Right lobe of liver (tissue), 6 donors: ENCODE measurements at places on chromosomes 12 and 14. TPM values are rescaled to one million over a fixed set of nuclear protein-coding genes. Genes with fewer than 3 reads are reported as not detected.

The USP44 gene
- not detected for total RNA-seq

DNA sequence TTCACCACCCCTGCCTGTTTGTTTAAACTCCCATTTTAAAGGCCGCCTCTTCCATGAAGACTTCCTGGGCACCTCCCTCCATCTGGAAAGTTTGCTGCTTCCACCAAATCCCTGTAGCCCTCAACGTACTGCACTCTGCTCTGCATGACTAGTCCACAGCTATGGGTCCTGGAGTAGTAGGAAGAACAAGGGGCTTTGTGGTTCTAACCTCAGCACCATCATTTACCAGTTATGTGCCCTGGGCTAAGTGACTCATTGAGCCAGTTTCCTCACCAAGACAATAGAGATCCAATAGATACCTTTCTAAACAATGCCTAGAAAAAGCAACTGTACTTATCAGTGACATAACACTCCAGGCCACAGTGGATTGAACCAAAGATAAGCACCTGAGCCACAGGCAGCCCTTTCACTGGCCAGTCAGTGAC, 8.5 kb upstream of the LTBP2 start:
- no peaks in the 10 kb centered on the region for H3K27me3 ChIP-seq
- H3K36me3 ChIP-seq: no peaks in the 10 kb centered on the region
- no peak overlapping the region for H3K4me3 ChIP-seq
- H3K4me1 ChIP-seq: peaks cover 17% of the 10 kb centered on the region
- no peak overlapping the region for H3K27ac ChIP-seq
- no peak for DNase-seq

GRCh38 chr14:99479906-99480869, at the start of gene SETD3:
Gene SETD3, minus strand, starts transcription at chr14:99480859. Its CDS starts 15,054 bp downstream, at chr14:99465805.
- peak; percentile 71 for DNase-seq
- H3K36me3 ChIP-seq: no peaks in the 10 kb centered on the region
- H3K27ac ChIP-seq: peak within 1 kb of the TSS; percentile 74
- H3K4me1 ChIP-seq: peaks cover 6% of the 10 kb centered on the region
- no peaks in the 10 kb centered on the region for H3K27me3 ChIP-seq

- H3K4me1 ChIP-seq: no peaks in the 10 kb centered on the region
- H3K27ac ChIP-seq: no peak overlapping the region
- DNase-seq: no peak
- H3K4me3 ChIP-seq: no peak overlapping the region
These were observed 100.1 kb downstream of the PAH start for GRCh38 chr12:102816816-102817434.

GRCh38 chr14:101789222-101789621, 27.7 kb downstream of the PPP2R5C start:
- no peak overlapping the region for H3K4me3 ChIP-seq
- no peak for DNase-seq
- no peaks in the 10 kb centered on the region for H3K36me3 ChIP-seq
- H3K27ac ChIP-seq: no peak overlapping the region
- no peaks in the 10 kb centered on the region for H3K4me1 ChIP-seq

GRCh38 chr12:50621399-50622300, 116.9 kb downstream of the DIP2B start:
- H3K4me1 ChIP-seq: peaks cover 35% of the 10 kb centered on the region
- no peak overlapping the region for H3K27ac ChIP-seq
- no peak for DNase-seq
- no peaks in the 10 kb centered on the region for H3K27me3 ChIP-seq
- no peak overlapping the region for H3K4me3 ChIP-seq

DNA sequence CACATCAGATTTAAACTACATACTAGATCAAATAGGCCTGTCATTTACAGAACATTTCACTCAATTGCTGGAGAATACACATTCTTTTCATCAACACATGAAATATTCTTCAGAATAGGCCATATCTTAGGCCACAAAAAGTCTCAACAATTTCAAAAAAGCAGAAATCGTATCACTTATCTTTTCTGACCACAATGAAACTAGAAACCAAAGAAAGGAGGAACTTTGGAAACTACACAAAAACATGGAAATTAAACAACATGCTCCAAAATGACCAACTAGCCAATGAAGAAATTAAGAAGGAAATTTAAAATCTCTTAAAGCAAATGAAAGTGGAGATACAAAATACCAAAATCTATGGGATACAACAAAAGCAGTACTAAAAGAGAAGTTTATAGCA, 35.1 kb downstream of the PARP11 start:
- no peaks in the 10 kb centered on the region for H3K27me3 ChIP-seq
- H3K4me3 ChIP-seq: no peak overlapping the region
- H3K36me3 ChIP-seq: no peaks in the 10 kb centered on the region
- no peak overlapping the region for H3K27ac ChIP-seq

GRCh38 chr12:18057051-18057450, 32.9 kb downstream of the RERGL start:
- no peaks in the 10 kb centered on the region for H3K4me1 ChIP-seq
- no peaks in the 10 kb centered on the region for H3K27me3 ChIP-seq
- no peaks in the 10 kb centered on the region for H3K36me3 ChIP-seq
- no peak overlapping the region for H3K27ac ChIP-seq

DNA sequence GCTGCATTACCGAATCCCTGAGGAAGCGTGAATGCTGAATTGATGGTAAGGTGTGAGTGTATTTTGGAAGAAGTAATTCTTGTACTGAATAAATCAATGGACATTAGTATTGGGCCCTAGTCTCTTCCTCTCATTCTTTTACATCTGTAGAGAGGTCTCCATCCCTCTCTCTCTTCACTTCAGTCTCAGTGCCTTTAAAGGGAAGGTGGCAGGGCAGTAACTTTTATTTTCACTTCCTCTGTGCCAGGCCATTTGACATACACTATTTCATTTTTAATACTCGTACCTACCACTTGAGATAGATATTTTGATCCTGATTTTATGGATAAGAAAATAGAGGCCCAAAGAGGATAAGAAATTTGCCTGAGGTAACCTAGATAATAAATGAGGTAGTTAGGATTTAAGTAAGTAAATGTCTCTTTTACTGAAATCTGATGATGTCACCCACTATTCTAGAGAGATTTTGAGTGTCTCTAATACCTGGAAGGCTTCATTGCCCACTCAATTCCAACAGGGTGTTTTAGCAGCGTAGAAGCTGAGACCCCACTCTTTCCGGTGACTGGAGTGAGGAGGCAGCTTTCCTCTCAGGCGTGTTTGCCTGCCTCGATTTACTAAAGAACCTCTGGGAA, 177.9 kb upstream of the PRICKLE1 start:
- no peak overlapping the region for H3K27ac ChIP-seq
- H3K36me3 ChIP-seq: no peaks in the 10 kb centered on the region
- H3K4me3 ChIP-seq: no peak overlapping the region
- no peak for DNase-seq

The RGS6 gene
- total RNA-seq: not detected

The SRGAP1 gene
- 5.0 TPM for total RNA-seq

The NRXN3 gene
- total RNA-seq: 0.06 TPM

The MTA1 gene
- total RNA-seq: 45.1 TPM

- DNase-seq: no peak
- H3K36me3 ChIP-seq: no peaks in the 10 kb centered on the region
- no peak overlapping the region for H3K27ac ChIP-seq
- H3K4me1 ChIP-seq: no peaks in the 10 kb centered on the region
- no peak overlapping the region for H3K4me3 ChIP-seq
These were observed 206.2 kb downstream of the NAV3 start for GRCh38 chr12:78036874-78037273.

The SSTR1 gene
- total RNA-seq: 4.5 TPM

The LMO3 gene
- not detected for total RNA-seq

DNA sequence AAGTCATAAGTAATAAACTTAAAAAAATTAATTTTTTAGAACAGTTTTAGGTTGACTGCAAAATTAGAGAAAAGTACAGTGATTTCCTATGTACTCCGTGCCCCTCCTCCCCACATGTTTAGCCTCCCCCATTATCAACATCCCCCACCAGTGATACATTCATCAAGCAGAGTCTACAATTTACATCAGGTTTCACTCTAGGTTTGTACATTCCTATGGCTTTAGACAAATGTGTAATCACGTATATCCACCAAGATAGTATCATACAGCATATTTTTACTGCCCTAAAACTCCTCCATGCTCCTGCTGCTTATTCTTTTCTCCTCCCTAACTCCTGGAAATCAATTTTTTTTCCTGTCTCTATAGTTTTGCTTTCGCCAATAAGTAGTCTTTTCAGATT, 438.7 kb downstream of the LRFN5 start:
- DNase-seq: no peak
- H3K36me3 ChIP-seq: no peaks in the 10 kb centered on the region
- no peaks in the 10 kb centered on the region for H3K4me1 ChIP-seq
- no peaks in the 10 kb centered on the region for H3K27me3 ChIP-seq
- H3K4me3 ChIP-seq: no peak overlapping the region

The TAS2R8 gene
- total RNA-seq: not detected

The JAG2 gene
- total RNA-seq: 1.4 TPM

GRCh38 chr12:7833831-7834230, 38.9 kb downstream of the SLC2A14 start:
- H3K27me3 ChIP-seq: no peaks in the 10 kb centered on the region
- no peak overlapping the region for H3K4me3 ChIP-seq
- H3K36me3 ChIP-seq: no peaks in the 10 kb centered on the region
- H3K27ac ChIP-seq: no peak overlapping the region

- peaks cover 4% of the 10 kb centered on the region for H3K4me1 ChIP-seq
- H3K27me3 ChIP-seq: peaks cover 3% of the 10 kb centered on the region
- H3K27ac ChIP-seq: no peak overlapping the region
- no peak overlapping the region for H3K4me3 ChIP-seq
- no peaks in the 10 kb centered on the region for H3K36me3 ChIP-seq
These were observed 4.0 kb downstream of the P2RX2 start for GRCh38 chr12:132622437-132623071.

GRCh38 chr14:59103396-59103795, 85.1 kb upstream of the DAAM1 start:
- DNase-seq: no peak
- H3K36me3 ChIP-seq: no peaks in the 10 kb centered on the region
- H3K4me1 ChIP-seq: no peaks in the 10 kb centered on the region
- no peaks in the 10 kb centered on the region for H3K27me3 ChIP-seq
- no peak overlapping the region for H3K4me3 ChIP-seq

The B4GALNT1 gene
- 1.0 TPM for total RNA-seq

- H3K27ac ChIP-seq: peak overlapping the region; percentile 52
- no peaks in the 10 kb centered on the region for H3K4me1 ChIP-seq
- DNase-seq: peak; percentile 78
- H3K36me3 ChIP-seq: peaks cover 3% of the 10 kb centered on the region
- peak overlapping the region; percentile 4 for H3K4me3 ChIP-seq
These were observed 1.9 kb upstream of the BAZ2A start for GRCh38 chr12:56631790-56632700.

DNA sequence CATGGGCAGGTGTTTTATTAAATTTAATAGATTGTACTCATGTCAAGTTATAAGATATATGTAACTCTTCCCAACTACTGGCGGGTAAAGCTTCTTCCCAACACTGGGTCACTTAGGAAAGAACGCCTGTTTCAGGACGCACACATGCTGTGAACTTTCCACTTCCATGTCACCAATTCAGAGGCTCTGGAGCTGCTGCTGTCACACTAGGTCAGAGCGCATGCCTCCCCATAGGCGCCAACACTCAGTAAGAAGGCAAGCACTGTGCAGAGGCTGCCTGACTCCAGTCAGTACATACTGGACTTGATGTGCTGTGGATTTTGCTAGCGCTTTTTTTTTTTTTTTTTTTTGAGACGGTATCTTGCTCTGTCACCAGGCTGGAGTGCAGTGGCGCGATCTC, 17.2 kb downstream of the SLC15A4 start:
- no peak overlapping the region for H3K4me3 ChIP-seq
- no peak for DNase-seq
- H3K36me3 ChIP-seq: peaks cover 28% of the 10 kb centered on the region
- H3K27ac ChIP-seq: no peak overlapping the region
- H3K27me3 ChIP-seq: no peaks in the 10 kb centered on the region

DNA sequence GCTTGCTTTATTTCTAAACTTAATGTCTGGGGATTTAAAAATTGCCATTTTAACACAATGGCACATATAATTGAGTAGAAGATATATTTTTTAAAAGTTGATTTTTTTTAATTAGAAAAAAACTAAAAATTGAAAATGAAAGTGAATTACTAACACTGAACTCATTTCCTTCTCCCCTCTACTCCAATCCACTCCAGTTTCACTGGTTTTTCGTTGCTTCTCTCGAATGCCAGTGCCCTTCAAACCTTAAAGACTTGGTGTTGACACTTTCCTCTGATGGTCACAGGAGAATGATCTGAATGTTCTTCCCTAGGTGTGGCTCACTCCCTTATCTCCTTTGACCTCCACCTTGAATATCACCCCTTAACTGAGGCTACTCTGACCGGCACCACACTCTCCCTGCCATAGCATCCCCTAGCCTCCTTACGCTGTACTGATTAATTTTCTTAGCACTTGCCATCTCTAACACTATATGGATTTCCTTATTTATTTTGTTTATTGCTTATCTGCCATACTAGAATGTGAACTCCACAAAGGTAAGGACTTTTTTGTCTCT, 107.1 kb downstream of the LIN7A start:
- no peak overlapping the region for H3K4me3 ChIP-seq
- no peak overlapping the region for H3K27ac ChIP-seq
- DNase-seq: no peak
- no peaks in the 10 kb centered on the region for H3K4me1 ChIP-seq
- no peaks in the 10 kb centered on the region for H3K36me3 ChIP-seq

DNA sequence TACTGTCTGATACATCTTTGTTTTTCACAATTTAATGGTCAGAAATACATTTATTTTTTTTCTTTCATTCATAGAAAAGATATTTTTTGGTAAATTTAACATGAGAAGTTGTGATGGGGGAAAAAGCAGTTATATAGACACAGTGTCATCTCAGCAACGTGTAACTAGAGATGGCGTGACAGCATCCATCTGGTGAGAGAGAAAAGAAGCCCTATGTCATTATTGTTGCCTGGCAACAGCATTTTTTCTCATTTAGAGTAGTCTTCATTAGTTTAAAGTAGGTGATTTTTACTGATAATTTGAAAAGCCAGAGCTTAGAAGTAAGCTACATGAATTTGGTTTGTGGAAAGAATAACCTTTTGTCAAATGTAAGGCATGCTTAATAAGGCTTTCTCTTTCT, 128.6 kb downstream of the ACSS3 start:
- no peak overlapping the region for H3K27ac ChIP-seq
- H3K4me1 ChIP-seq: no peaks in the 10 kb centered on the region
- H3K36me3 ChIP-seq: no peaks in the 10 kb centered on the region
- H3K27me3 ChIP-seq: no peaks in the 10 kb centered on the region

DNA sequence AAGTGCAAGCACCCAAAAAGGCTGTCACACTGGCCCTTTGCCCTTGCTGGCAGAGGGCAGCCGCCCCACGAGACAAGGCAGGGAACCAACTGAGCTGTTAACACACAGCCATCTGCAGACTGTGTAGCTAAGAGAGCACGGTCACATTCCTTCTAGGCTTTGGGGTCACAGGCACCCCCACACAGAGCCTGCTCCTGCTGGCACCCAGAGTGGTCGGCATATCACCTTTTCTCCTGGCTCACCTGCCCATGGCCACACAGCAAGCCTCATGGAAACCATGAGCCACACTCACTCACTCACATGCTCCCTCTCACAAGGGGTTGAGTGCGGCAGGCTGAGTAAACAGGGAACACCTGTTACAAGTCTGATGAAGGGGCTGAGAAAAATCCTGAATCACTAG, 214.5 kb downstream of the PCNX1 start:
- H3K27ac ChIP-seq: no peak overlapping the region
- peaks cover 11% of the 10 kb centered on the region for H3K4me1 ChIP-seq
- H3K4me3 ChIP-seq: no peak overlapping the region
- no peaks in the 10 kb centered on the region for H3K27me3 ChIP-seq
